ENCODE measurements at places on chromosomes 13 and 19.

DNA sequence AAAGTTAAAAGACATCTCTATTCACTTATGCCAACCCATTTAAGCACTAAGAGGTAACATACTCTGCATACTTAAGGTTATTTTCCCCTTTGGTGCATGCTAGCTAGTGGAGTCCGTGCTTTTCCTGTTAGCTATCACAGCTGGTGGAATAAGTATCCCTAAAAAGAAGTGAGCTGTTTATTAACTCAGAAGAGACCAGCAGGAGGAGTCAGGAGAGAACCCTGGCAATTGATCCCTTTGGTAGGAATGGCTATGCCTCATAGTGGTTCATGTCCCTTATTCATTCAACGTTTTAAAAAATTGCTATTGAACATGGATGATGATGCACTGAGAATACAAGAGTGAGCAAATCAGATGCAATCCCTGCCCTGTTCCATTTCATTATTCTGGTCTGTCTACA is 12.4 kb upstream of the NEK5 start:
- DNase-seq, result no peak

GRCh38 chr19:47374876-47375693 is 26.0 kb downstream of the DHX34 start:
- DNase-seq, result no peak

DNA sequence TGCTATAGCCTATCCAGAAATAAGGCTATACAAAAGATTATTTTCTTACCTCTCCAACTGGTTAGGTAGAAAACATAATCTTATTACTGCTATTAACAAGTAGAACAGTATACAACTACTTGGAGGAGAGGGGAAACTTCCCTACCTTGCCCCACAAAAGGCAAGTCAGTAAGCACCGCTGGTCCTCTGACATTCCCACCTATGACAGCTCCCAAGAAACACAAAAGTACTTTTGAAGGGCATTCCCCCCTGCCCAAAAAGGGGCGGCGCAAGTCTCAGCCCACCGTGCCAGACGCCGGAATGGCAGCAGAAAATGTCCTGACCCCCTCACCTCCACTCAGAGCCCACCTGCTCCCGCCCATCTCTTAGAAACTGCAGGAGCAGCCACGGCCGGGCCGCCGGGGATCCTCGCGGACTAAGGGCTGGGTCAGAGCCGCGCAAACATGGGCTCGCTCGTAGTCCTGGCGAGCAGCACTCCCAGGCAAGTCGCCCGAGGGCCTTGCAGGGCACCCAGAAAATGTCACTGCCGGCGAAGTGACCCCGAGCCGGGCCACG is 437 bp downstream of the SUCLA2 start:
- no peak for DNase-seq

DNA sequence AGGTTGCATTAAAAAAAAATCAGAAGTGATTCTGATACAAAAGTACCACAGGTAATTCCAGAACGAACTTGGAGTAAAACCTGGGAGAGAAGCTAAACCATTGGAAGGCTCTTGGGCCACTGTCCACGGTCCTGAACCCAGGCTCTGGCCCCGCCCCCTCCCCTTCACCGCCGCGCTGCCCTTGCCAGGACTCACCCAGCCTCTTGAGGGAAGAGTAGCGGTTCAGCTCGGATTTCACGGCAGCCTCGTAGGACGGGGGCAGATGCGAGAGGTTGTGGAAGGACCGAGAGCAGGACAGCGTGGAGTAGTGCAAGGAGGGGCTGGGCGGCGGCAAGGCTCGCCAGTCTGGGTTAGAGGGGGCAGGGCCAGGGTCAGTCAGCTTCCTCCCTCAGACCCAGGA is 5.7 kb downstream of the SHISA7 start:
- DNase-seq, result peak; percentile 23

DNA sequence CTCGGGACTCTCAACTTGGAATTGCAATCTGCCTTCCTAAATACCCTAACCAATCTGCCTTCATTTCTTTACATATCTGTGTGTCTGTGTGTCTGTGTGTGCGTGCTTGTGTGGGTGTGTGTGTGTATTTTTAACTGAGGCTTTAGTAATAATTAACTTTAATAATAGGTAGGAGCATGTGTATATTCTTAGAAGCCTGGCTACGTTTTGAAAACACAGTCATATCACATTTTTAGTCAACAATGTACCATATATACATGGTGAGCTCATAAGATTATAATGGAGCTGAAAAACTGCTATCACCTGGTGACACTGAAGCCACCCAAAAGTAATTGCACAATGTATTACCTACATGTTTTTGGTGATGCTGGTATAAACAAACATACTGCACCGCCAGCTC is 65.4 kb upstream of the ATXN8OS start:
- no peak for DNase-seq

GRCh38 chr13:66218583-66218982 is 1011.6 kb downstream of the PCDH9 start:
- DNase-seq, result no peak

DNA sequence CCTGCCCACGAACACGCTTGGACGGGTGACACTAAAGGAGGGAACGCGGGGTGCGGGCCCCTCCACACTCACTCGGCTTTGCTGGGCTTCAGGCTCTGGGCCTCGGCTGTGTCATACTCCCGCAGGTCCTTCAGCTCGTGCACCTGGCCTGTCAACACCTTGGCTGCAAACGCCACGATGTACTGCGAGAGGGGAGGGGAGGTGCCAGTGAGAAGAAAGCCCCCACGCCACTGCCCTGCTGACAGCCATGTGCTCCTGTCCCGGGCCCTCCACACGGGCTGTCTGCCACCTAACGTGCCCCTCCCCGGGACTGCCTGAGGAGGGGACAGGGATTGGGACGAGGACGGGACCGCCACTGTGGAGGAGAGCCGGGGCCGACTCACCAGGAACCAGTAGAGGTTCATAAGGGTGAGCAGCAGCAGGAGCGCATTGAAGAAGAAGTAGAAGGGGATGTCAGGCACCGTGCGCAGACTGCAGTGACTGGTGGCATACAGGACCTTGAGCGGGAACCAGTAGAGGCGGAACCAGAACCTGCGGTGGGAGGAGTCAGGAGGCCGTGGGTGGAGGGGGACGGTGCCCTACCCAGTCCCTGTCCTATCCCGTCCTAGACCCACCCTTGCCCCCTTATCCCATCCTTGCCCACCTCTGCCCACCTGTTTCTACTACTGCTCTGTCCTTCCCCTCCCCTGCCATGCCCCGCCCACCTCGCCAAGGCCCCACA is 16.9 kb downstream of the CERS1 start:
- DNase-seq, result no peak

DNA sequence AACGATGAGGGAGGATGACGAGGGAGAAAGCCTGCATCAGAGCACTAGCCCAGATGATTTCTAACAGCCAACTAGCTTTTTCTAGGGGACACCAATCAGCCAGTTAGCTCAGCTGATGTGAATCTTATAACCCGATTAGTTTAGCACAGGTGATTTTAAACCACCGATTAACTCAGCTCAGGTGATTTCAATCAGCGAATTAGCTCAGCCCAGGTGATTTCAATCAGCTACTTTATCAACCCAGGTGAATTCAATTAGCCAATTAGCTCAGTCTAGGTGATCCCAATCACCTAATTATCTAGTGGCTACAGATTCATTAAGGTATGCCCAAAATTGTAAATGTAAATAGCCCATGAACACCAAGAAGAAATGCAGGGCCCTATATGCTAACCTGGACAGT is 146.9 kb downstream of the ZNF486 start:
- no peak for DNase-seq

DNA sequence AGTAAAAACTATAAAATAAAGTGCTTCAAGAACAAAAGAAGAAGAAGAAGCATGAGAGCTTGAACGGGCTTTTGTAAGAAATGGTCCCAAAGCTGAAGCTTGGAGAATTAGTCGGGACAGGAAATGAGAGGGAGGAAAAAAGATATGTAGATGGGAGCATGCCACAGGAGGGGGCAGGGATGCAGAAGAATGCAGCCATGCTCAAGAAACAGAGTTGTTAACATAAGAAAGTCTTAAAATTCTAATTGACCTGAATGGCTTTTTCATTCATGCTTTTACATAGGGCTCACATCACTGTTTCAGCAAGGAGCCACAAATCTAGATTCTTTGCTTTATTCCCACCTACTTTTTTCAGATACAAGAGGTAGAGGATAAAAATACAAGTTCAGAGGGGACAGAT is 27.7 kb upstream of the NBEA start:
- DNase-seq, result no peak

DNA sequence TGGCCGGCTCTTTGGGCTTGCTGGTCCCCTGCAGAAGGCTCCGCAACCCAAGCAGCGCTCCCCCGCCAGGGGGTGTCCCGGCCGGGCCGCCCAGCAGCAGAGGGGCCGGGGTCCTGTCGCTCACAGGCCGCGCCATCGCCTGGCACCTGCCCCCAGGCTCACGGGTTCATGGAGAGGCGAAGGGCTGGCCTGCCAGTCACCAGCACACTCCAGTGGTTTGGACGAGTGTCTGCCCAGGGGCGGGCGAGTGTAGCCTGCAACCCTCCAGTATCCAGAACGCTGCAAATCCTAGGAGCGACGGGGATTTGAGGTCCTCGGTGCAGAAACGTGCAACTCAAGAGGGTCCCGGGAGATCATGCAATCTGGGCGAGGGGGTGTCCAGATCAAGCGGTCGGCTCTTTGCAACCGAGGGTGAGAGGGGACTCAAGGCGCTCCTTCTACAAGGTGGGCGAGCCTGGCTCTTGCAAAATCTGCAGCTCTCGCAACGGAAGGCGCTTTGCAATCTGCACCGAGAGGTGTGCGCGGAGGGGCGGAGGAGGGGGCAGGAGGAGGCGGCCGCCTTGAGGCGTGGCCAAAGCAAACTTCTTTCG is at the start of gene DBP:
Gene DBP (minus strand): TSS at position 521 of the 590 bp plus-strand sequence. CDS start 385 bp downstream, at position 136.
- DNase-seq, result no peak

DNA sequence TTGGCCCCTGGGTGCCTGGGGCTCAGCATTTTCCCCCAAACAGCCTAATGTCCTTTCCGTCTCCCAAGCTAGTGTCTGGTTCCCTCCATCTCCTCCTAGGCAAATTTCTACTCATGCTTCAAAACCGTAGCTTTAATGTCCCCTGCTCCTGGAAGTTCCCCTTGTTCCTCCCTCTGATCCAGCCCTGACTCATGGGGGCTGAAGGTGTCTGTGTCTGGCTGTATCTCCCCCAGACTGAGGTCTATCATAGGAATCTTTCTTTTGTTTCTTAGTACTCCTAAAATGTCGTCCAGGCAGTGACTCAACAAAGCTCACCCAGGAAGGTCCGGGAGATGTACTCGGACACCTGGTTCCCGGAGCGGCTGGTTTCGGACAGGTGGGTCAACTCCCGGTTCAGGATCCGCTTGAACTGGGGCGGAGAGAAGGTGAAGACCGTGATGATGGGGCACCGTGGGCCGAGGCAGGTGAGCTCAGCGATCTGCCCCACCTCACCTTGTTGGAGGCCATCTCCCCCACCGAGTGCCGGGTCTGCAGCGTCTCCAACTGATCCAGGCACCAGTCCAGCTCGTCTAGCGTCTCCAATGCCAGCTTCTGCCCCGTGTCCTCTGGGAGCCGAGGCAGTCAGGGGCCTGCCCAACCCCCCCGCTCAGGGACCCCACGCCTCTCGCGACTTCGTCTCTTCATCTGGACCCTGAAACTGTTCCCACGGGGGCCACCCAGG is 6.2 kb downstream of the PDE4C start:
- DNase-seq, result no peak

Data from HCEC 1CT (cell line).